Caco-2 (cell line): ENCODE measurements at places on chromosomes 5 and 9.

- DNase-seq: no peak
Observed at GRCh38 chr5:92580814-92581213, 1000.2 kb downstream of the NR2F1-AS1 start.

- DNase-seq: no peak
Observed at GRCh38 chr5:94244921-94245320, 373.5 kb downstream of the KIAA0825 start.

DNA sequence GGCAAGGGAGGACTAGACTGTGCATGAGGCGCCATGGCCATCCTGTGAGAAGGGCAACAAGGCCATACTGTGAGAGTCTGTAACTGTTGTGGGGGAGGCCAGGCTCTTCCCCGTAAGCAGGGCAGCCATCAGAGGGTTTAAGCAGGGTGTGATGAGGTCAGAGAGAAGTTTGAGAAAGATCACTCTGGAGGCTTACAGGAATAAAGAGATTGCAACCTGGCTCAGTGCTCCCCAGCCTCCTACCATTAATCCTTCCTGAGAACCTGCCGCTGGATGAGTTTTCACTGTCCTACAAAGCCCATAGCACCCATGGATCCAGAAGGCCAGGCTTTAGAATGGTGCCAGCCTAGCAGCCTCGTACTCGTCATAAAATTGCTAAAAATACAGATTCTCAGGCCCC lies 14.4 kb upstream of the TRMT10B start:
- no peak for DNase-seq

DNA sequence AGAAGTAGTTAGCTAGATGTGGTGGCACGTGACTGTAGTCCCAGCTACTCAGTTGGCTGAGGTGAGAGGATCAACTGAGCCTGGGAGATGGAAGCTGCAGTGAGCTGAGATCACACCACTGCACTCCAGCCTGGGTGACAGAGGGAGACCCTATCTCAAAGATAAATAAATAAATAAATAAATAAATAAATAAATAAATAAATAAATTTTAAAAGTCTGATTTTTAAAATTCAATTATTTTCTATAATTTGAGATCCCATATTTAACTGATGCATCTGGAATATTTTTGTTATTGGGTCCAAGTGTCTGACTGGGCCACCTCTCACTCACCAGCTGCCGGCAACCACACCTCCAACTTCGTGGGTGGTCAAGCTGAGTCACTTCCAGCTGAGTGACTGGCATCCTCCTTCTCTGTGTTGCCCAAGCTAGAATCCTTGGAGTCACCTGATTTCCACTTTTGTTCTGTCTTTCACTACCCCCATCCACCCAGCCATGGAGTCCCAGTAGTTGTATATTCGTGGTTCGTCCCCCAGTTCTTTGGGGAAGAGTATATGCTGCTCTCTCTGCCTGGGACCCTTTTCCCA lies 70.9 kb downstream of the EGFLAM start:
- no peak for DNase-seq

- DNase-seq: no peak
Observed at GRCh38 chr5:170360709-170361108, 28.5 kb downstream of the KCNMB1 start.

DNA sequence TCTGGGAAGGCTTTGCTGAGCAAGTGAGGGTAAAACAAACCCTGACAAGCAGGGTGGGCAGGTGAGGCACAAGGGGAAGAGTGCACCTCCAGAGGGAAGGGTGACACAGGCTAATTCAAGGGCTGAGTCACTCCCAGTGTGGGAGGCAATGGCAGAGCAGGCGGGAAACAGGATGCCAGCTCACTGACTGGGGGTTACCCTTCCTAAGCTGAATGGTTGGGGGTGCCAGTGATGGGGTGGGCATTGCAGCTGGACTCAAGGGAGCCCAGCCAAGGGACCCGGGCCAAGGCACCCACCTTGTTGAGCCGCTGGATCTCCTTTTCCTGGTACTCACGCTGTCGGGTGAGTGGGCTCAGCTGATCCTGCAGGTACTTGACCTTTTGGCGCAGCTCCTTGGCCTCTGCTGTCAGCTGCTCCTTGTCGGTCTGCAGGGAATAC lies 18.4 kb downstream of the GPX3 start:
- no peak for DNase-seq

GRCh38 chr9:133959171-133959570 lies 33.0 kb downstream of the VAV2 start:
- DNase-seq: no peak

DNA sequence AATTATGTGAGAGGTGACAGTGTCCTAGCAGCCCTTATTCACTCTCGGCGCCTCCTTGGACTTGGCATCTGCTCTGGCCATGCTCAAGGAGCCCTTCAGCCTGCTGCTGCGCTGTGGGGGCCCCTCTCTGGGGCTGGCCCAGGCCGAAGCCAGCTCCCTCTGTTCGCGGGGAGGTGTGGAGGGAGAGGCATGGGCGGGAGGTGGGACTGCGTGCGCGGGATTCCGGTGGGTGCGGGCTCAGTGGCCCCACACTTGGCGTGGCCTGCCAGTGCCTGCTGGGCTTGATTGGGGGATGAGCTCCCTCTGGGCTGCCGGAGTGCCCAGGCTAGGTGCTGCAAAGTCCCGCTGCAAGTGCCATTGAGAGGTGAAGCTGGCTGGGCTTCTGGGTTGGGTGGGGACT lies 12.9 kb upstream of the DMRTA1 start:
- DNase-seq: no peak

GRCh38 chr5:129912601-129913255 lies 8.5 kb downstream of the CHSY3 start:
- no peak for DNase-seq

DNA sequence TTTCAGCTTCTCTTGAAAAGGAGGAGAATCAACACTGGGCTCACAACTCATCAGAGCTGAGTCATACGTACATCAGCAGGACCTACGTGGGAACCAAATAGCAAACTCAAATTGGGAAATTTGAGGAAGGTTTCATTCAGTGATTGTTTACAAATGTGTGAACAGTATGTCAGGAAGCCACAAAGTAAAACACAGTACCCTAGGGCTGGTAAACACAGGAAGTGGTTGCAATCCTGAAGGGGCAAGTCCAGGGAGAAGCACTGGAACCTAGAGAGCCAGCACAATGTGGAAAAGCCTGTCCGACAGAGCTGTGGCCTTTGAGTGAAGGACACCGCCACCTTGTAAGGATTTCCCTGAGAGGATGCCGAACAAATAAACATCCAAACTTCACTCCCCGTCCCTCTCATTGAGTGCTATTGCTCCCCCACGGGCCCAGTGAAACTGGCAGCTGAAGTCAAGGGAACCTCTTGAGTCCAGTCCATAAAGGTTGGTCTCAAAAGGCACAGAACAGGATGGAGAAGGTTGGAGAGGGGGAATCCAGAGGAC lies 26.7 kb upstream of the RICTOR start:
- DNase-seq: no peak

DNA sequence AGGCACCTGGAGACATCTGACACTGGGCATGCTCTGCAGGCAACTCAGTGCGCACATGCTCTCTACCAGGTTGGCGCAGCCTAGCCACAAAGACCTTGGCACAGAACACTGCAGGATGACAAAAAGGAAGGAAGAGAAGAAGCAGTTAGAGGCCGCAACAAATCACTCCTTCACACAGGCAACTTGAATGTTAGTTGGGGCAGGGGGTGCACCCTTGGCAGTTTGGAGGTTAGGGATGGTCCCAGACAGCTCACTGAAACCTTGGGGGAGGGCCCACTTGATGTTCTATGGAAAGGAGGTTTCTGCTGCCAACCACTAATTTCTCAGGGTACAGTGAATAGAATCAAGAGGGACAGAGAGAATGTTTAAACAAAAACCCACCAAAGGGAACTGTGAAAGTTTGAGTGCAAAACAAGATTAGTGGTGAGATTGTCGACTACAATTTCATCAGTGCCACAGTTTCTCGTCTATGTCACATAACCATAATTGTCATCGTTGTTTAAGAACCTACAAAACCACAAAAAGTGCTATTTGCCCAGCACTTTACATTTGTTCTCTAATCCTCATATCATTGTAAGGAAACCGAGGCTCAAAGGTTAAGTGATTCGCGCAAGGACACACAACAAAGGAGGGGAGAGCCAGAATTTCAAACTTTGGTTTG lies 48.7 kb downstream of the FBXW11 start:
- DNase-seq: no peak

DNA sequence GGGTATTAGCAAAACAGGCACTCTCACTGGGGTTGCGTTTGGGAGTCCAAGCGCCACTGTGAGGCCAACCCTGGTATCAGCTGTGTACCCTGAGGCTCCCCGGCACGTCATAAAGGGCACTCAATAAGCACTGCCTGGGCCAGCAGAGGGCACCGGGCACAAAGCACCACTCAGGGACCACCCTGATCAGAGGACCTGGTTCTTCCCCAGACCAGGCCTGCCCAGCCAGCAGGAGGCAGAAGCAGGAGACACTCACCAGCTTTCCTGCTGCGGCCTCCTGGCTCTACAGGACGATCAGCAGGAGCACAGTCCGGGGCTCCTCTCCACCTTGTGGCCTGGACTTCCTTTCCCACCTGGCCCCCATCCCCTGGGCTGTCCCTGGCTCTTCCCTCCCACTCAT lies 12.6 kb downstream of the MGAT1 start:
- no peak for DNase-seq

DNA sequence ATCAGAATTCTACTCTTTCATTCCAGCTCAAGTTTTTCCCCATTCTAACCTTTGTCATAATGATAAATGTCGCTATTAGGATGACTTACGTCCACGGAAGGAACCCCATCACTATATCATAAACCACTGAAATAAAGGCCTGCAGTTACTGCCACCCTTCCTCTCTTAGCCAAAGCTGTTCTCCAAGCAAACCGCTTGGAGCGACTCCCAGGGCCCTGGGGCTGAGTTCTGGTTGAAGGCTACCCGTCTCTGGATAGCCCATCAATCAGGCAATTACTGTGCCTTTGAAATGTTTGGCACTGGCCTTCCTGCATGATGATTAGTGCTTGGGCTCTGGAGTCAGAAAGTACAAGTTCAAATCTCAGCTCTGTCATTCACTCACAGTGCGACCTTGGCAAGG lies 386.0 kb downstream of the SPOCK1 start:
- no peak for DNase-seq

GRCh38 chr5:142222866-142223558 lies 101.8 kb downstream of the SPRY4 start:
- no peak for DNase-seq

DNA sequence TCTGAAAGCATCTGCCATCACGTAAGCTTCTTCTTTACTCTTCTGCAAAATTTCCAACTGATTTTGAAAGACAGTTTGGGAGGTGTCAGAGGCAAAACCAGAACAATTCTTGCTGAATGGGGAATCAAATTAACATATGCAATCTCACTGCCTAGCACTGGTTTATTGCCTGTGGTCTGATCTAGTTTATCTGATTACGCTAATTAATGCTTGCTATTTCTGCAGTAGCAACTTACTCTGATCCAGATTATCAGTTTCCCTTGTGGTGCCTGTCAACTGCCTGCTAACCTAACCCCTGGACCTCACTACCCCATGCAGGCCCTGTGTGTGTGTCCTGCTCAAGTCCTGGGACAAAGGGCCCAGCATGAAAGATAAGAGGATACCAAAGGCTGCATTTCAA lies 40.3 kb downstream of the CCDC125 start:
- no peak for DNase-seq

GRCh38 chr5:133889271-133889905 lies 79.0 kb downstream of the C5orf15 start:
- DNase-seq: no peak
